NCI-H1694 treated with DMSO at 0.1 percent for 48 hours (cell line): ENCODE measurements at places on chromosomes 1 and 21.

GRCh38 chr1:221294242-221294641 lies 415.0 kb downstream of the HLX start:
- DNase-seq = no peak

- DNase-seq = no peak
Measured at GRCh38 chr21:34612056-34612455, 2.9 kb downstream of the RCAN1 start.

- DNase-seq = no peak
Measured at GRCh38 chr1:16184557-16185303, 27.7 kb downstream of the ARHGEF19 start.

DNA sequence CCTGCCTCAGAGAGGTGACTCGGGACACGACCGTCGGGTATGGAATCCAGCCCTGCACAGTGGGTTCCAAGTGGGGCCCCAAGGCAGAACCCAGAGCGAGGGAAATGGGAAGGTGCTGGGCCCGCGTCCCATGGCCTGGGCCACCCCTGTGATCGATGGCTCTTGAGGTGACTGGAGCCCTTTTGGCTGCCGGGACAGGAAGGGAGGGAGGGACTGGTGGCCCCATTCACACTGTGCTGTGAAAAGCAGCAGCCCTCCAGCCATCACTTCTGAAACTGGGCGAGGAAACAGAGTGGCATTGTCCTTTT lies 110.4 kb upstream of the IFFO2 start:
- no peak for DNase-seq

DNA sequence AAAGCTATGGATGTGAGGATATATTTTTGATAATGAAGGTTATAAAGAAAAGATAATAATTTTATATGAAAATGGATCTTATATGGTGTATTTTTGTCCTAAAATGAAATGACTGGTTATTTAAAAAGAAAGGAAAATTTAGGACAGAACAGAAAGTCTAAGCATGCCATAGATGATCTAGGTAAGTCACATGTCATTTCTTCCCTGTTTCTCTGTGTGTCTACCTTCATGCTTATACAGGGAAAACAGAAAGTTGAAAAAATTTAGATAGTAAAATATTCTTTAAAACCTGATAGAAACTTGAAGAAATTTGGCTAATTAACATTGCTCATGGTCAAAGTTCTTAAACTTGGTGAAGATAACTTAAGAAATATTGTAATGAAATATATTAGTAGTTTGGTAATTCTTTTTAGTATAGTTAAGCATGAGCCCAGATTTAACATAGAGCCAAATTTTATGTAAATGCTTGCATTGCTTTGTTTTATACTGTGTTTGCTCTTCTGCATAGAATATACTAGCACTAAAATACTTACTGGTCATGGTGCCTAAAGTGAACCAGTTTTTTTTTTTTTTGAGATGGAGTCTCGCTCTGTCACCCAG lies 12.4 kb upstream of the GBP4 start:
- no peak for DNase-seq

DNA sequence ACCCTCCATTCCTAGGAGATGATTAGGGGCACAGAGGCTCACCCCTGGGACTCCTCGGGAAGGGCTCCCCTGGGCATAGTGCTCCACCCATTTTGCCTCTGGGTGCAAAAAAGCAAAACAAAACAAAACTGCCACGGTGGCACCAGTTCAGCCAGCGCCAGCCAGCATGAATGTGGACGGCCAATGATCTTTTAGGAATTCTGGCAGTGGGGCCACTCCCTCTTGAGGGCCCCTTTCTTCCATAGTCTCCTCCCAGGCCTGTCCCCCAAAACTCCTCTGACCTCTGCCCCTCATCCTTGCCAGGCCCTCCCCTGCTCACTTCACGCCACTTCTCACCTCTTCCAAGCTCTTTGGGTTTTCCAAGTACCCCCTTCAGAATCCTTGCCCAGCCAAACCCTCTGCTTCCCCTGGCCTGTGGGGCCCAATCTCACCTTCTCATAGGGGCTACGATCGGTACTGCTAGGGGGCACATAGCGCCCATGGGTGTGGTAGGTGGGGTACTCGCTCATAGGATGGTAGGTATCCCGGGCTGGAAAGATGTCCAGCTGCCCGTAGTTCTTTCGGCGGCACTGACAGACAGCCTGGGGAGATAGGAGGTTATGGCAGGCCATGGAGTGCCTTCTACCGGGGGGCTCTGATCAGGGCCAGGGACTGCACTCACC lies 13.3 kb downstream of the TRIM46 start:
- DNase-seq = no peak

DNA sequence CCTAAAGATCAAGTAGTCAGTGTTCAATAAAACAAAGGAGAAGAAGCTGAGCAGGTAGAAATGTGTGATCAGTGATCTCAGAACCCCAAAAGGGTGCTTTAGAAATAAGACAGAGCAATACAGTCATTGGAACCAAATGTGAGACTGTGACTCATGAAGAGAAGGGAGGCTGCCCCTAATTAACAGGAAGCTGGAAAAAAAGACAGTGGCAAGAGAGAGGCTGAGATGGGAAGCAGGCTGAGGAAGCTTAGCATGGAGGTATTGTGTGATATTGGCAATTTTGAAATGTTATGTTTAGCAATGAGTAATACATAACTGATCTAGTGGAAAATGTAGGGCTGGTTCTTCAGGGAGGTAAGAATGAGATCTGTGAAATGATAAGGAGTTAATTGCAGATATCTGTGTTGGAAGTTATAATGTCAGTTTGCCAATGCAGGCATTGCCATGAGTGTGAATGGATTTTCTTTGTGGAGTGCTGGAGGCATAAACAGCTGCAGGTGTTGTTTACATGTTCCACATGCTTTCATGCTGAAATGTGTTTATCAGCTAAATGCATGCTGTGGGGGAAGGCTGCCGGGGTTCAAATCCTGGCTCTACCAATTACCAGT lies 90.6 kb upstream of the CACNA1E start:
- no peak for DNase-seq

GRCh38 chr1:40751802-40752201 lies 31.8 kb upstream of the KCNQ4 start:
- no peak for DNase-seq

DNA sequence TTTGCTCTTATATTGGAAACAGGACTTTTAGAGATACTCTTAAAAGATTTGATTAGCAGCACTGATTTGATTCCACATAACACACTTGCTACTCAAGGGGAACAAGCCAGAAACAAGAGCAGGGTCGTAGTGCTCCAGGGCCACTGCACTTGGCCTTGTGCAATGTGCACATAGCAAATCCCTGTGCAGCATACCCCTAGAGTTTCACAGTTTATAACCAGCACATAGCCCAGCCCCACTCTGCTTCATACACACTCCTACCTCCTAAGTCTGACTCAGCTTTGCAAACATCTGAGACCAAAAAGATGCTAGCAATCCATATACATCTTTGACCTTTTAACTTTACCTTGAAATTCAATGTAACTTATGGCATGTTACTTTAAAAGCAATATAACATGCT lies 157.6 kb downstream of the VAV3 start:
- DNase-seq = no peak

DNA sequence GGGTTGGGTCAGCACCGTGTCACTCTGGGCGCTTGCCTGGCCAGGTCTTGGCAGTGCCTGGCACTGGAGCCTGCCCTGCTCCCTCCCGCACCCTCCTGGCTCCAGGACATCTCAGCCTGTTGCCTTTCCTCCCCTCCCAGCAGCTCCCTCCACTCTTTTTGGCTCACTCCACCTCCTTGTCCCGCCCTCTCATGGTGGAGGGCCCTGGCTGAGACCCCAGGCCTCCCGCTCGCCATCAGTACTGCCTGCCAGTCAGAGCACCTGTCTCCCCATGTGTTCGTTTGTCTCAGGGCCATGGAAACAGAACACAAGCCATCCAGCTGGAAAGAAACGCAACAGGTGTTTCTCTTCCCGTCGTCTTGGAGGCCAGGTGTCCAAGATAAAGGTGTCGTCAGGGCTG lies 61.0 kb downstream of the B3GALT5 start:
- no peak for DNase-seq

- DNase-seq = peak; percentile 54
Measured at GRCh38 chr1:21368515-21369289, 71.2 kb upstream of the NBPF3 start.

GRCh38 chr1:39321979-39322378 lies 117.5 kb downstream of the MACF1 start:
- DNase-seq = no peak

- DNase-seq = no peak
Measured at GRCh38 chr1:164618202-164618564, 59.2 kb downstream of the PBX1 start.

DNA sequence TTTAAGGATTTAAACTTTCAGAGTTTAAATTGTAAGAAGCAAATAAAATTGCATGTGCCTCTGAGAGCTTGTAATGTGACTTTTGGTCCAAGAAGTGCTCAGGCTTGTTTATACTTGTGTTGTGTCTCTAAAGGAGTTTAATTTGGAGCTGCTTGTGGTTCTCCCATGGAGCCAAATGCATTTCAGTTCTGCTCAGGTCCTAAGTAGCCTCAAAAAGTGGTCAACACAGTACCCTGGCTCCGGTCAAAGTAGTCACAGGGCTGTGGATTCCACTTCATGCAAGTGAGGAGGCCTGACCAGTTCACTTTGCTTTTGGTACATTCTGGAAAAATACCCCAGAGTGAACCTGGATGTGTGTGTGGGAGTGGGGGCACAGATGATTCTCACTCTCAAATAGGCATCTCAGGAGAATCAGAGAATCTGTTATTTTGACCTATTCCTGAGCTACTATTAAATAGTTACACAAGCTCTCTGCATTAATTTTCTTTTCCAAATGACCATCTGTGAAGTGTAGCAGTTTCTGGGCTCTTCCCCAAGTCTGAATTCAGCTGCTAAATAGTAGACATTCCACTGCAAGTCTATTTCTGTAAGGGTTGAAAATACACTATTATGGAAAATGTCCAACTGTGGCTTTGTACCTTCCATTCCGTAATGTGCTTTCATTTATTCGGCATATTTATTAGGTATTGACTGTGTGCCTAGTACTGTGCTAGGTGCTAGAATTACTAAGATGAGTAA lies 31.7 kb upstream of the AGO1 start:
- DNase-seq = no peak

- DNase-seq = peak; percentile 30
Measured at GRCh38 chr1:214808845-214809460, 206.0 kb downstream of the CENPF start.

DNA sequence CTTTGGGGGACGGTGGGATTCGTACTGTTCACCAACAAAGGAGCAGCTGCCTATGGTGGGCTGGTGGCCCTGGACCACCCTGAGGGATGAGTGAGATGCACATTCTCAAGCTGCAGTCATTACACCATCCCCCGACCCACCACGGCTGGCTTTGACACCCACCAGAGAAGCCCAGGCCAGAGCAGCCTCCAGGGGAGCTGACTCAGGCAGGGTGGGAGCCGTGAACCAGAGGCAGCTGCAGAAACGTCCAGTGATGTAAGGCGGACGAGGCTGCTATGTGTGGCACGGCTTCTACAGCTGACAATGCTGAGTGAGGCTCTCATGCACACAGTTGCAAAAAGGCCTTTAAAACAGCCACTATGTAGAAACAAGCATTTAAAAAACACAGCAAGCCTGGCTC lies 40.1 kb downstream of the CHAF1B start:
- no peak for DNase-seq

GRCh38 chr1:110292031-110292741 lies 47.0 kb upstream of the RBM15 start:
- no peak for DNase-seq

DNA sequence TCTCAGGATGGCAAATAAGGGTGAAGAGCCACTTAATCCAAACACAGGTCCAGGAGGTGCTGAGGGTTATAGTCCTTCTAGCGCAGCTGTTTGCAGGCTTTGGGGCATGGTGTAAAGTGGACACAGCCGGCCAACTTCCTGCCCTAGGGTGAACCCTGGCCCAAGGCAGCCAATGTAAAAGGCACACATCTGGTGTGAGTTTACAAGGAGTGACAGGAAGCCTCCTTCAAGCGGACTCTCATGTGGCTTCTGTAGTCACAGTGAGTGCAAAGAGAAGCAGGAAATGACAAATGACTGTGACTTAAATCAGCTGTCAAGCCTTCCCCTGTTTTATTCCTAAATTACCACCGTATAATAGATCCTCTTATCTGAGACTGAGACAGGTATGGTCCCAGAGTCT lies 213.0 kb downstream of the CRB1 start:
- no peak for DNase-seq

- peak; percentile 28 for DNase-seq
Measured at GRCh38 chr1:91791103-91791502, 94.8 kb downstream of the TGFBR3 start.

DNA sequence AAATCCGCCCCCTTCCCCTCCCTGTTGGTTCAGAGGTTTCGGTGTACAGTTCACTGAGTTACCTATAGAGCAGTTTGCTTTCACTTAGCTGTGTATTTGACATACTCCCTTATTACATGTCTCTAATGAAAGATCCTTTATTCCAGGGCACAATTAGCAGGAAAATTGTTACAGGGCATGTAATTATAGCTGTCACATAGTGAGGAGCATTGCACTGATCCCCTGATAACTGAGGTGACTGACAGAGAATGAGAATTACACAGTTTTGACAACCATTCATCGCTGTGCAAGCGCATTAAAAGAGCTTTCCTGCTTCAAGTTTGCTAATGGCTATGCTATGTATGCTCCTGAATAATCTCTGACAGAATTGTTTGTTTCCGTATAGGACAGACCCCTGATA lies 26.9 kb downstream of the DAP3 start:
- no peak for DNase-seq

DNA sequence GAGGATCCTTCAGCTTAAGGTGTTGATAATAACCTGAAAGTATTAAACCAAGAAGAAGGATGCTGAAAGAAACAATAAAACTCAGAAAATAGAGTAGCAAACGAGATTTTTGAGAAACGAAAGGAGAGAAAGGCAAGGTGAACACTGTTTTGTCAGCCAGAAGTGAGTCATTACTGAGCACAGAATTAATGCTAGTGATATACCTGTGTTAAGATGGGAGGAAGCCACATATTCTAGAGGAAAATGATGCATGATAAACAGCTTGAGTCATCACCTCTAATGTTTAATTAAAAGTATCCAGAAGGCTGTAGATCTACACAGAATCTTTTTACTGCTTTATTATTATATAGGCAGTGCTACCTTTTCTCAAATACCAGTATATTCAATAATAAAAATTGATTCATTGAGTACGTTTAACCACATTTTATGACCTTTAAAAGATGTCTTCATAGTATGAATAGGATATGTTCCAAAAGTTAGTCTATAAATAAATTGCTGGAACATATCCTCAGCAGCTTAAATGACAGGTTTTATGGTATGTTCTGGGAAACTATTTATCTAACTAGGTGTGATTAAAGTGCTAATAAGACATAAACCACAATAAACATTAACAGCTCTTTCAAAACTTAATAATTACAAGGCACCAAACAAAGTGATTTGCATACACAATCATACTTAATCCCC lies 10.3 kb downstream of the SH3GLB1 start:
- DNase-seq = no peak
